Activated CD4-positive, alpha-beta T cell treated with anti-CD3 and anti-CD28 coated beads, Interleukin-2, amount 50 U/mL, for 4 hours (primary cell): ENCODE measurements at places on chromosomes 12 and 14.

- no peak for DNase-seq
Measured at GRCh38 chr14:52067873-52068614, 815 bp downstream of the NID2 start.

DNA sequence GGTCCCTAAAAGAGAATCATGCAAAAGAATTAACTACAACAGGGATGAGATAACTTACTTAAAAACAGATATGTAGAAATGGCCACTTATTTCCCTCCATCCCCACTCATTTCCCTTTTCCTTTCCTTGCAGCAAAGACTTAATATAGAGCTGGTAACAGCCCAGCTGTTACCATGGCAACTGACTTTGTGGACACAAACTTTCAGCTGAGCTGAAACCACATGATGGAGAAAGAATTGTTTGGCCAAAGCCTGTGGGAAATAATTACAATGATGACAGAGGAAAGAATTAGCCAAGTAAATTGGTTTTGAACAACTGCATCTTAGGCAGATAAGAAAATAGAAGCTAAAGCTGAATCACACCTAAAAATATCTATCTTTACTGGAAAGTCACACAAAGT lies 364.9 kb downstream of the GALC start:
- DNase-seq, result no peak

DNA sequence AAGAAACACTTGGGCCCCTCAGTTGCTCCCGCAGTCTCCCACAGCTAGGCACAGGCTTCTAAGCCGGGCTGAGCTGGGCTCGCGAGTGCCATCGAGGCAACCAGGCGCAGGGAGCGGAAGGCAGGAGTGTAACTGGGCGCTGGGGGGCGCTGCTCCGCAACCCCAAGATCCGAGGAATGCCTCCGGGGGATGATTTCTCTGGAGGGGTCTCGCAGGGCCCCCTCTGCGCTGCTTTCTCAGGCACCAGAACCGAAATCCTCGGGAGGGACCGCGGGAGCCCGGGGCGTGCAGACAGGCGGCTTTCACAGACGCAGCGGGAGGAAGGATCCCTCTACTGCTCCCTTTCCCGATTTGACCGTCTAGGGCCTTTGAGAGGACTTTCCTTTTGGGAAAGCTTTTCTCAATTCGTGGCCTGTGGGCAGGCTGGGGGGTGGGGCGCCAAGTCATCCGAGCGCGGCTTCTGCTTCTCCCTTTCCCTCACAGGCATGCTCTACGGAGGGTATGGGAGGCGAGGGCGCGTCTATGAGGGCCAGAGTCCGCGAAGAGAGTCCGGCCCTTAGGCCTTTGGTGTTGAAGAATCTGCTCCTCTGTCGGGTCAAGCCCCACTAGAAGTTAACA lies 4.3 kb upstream of the NKX2-1 start:
- DNase-seq, result no peak

GRCh38 chr14:44029933-44030332 lies 477.1 kb downstream of the FSCB start:
- DNase-seq, result no peak

DNA sequence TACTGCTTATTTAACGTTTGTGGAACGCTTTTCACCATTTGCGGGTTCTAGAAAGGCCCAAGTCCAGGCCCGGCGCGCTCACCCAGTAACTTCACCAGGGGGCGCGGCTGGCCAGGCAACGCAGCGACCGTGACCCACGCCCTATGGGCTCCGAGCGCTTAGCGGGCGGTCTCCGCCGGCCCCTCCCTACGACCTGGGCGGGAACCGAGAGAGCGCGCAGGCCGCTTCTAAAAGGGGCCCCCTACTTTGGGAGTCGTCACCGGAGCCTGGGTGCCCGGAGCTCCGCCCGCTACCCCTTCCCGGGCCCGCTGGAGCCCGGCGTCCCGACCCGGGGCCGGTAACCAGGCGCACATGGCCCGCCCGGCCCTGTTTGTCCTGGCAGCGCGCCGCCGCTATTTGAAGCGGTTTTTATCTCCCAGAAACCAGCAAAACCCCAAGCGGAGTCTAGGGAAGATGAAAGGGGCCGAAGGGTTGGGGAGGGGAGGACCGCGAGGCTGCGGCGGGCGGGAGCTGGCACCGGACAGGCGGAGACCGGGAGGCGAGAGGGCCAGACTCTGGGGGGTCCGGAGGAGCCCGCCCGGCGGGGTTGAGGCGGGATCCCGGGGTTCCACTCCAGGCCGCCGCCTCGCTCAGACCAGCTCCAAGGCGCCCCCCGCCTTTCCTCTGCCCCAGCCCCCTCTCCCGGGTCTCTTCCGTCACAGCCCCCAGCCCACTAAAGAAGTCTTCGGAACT lies 3.5 kb upstream of the AAAS start:
- peak; percentile 75 for DNase-seq

DNA sequence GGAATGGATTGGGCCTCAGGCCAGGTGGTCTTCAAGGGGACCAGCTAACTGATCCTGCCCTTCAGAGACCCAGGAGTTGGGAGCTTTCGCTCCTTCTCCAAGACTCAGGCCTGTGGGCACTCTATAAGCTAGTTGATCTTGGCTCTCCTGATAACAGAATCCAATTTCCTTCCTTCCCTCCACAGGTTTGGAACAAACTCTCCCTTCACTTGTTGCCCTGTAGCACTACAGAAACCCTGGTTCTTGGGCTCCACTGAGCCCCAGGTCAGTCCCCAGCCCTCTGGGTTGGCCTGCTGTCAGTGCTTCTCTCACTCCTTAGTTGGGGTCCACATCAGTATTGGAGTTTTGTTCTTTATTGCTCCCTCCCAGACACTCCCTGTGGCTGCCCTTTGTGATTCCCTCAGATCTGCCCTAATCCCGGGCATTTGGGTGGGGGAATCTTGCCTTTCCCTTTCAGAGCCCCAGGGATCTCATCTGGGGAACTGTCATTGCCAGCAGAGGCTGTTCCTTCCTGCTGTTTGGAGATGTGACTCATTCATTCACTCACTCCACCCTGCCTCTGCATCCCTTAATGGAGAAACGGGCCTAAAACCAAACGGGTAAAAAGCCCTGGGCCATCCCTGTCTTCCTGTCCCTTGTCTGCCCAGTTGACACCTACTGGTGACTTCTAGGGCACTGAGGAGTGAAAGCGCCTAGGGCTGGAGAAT lies 4.4 kb upstream of the GPD1 start:
- DNase-seq, result no peak
